ENCODE measurements at places on chromosomes 6 and 20.
A peak's percentile ranks its signal among the peaks of the same experiment; 100 is the strongest.

DNA sequence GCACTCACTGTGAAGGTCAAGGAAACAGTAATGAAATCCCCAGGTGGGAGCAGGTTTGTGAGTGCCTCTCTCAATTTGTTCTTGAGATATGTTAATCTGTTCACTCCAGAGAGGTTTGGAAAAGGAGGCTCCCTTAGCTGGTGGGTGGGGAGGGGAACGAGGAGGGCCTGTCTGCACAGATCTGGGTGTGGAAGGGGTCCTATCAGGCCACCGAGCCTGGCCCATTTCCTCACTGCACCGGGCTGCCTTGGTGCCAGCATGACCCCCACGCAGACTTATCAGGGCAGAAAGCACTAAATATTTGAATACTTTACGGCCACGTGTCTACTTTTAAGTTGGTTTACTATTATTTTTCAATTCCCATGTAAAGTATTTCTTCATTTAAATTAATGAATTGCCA is 8.3 kb downstream of the AGPAT4 start:
- DNase-seq: no peak

DNA sequence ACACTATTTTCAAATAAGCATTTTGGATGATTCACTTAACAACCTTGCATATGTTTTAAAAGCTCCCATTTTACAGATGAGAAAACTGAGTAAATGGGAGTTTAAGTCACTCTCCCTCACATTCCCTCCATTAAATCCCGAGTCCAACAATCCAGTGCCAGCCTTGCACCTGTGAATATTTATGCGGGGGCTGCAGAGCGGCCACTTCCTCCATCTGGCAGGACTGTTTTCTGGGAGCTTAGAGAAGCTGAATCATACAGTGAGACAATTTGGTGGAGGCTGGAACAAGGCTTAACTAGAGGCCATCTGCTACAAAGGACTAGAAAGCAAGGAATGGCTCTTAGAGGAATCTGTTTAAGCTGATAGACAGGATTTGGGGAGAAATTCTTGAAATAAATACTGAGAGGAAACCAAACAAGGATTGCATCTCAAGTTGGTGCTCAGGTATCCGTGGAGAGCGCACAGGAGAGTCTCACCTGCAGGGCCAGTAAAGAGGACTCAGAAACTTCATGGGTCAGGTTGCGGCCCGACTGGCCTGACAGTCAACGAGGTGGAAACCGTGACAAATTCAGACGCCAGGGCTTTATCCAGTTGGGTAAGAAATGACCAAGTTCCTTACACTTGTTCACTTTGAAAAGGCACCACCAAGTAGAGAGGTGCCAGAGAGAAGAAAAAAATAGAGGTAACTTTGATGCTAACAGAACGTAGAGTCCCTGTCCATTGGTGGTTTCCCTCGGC is 478.5 kb downstream of the QKI start:
- DNase-seq: no peak

GRCh38 chr6:31729515-31729978 is 448 bp upstream of the DDAH2 start:
- peak; percentile 88 for DNase-seq

DNA sequence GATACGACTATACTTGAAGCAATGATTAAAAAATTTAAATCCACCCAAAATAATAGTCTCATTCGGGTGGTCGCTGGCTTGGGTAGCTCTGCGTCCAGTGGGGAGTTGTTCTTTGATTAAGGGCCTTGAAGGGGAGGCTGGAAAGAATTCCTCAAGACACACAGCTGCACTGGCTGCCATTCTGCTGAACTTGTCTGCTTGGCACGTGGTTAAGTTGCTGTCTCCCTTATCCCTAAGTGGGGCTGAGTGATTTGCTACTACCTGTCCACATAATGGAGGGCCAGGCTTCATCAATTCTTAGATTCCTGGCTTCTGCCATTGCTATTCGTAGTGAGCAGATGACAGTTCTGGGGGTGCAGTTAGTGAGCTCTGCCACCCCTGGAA is 98.5 kb downstream of the GMPR start:
- no peak for DNase-seq

- DNase-seq: no peak
Observed at GRCh38 chr6:167097770-167098169, 25.1 kb upstream of the CCR6 start.

GRCh38 chr20:19710336-19711120 is 47.5 kb upstream of the RIN2 start:
- DNase-seq: no peak

GRCh38 chr6:111838749-111839484 is 34.3 kb downstream of the FYN start:
- no peak for DNase-seq

DNA sequence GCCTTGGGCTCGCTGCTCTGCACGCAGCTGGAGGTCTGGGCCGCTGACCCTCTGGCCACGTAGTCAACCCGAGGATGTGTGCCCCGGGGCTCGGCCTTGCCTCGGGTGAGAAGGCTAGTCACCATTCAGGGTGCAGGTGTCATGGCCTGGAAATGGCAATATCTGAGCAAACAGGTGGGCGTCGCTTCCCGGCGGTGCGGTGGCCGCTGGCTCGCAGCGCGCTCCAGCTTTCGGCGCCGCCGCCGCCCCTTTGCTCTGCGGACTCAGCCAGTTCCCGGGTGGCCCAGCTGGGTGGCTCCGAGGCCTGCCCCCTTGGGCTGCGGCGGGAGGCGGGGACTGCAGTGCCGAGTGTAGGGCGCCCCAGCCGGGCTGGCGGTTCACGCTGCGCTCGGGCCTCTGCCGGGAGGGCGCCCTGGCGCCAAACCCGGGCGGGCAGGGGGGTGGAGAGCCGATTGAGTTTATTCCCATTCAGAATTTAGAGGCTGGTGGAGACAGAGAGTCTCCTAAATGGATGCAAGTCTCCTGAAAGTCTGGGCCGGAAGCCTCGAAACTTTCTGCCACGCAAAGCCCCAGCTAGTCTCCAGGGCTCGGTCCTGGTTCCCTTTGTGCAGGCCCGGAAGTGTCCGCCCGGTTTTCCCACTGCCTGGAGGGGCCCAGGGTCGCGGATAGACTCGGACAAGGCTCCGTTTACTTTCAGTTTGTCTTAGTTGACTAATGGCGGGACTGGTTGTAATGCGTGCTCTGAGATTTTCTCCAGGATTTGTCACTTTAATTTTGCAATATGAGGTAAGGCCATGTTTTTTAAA is 11.3 kb upstream of the TFAP2A start:
- peak; percentile 44 for DNase-seq

- no peak for DNase-seq
Observed at GRCh38 chr6:423055-423798, 31.7 kb downstream of the IRF4 start.

GRCh38 chr6:163922562-163922961 is 508.0 kb downstream of the QKI start:
- DNase-seq: no peak

DNA sequence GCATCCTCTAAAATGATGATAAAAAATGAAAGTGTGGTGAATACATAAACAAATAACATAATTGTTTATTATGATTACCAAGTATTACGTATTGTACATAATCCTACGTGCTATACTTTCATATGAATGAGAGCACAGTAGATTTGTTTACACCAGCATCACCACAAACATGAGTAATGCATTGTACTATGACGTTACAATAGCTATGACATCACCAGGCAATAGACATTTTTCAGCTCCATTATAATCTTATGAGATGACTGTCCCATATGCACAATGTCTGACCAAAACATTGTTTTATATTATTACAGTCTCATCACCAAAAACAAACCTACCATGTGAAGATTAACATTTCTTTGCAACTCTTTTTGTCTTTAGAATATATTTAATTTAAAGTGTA is 225.7 kb upstream of the TENT5A start:
- DNase-seq: no peak

DNA sequence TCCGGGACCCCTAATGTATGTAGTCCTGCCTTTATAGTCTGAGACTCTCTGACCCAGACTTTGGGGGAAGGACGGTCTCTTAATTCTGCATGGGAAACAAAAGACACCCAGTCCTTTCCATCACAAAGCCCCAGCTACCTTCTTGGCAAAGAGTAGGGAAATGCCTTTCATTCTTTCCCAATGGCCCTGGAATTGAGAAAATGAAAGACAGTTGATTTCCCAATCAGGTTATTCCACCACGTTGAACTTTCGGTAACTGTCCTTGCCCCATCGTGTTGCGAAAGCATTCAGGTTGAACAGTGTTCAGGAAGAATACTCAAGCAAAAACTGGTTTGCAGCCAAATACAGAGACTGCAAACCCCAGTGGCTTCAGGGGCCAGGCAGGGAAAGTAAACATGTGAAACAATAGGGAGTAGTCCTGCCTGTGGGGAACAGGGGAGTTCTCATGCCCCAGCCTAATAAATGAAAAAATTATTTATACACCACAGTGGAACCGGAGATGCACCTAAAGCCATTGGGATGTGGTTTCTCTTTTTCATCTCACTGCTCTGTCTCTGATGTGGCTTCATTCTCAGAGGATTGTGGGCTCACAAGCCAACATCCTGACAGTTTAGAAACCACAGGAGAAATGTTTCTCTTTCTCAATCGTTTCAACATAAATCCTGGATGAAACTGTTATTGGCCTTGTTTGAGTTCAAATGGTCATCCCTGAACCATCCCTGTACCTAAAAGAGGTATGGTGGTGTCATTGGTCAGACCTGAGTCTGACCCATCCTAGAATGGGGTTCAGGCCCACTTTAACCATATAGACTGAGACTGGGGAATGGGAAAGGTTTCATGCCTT is 44.2 kb upstream of the SLC9A8 start:
- DNase-seq: peak; percentile 97

DNA sequence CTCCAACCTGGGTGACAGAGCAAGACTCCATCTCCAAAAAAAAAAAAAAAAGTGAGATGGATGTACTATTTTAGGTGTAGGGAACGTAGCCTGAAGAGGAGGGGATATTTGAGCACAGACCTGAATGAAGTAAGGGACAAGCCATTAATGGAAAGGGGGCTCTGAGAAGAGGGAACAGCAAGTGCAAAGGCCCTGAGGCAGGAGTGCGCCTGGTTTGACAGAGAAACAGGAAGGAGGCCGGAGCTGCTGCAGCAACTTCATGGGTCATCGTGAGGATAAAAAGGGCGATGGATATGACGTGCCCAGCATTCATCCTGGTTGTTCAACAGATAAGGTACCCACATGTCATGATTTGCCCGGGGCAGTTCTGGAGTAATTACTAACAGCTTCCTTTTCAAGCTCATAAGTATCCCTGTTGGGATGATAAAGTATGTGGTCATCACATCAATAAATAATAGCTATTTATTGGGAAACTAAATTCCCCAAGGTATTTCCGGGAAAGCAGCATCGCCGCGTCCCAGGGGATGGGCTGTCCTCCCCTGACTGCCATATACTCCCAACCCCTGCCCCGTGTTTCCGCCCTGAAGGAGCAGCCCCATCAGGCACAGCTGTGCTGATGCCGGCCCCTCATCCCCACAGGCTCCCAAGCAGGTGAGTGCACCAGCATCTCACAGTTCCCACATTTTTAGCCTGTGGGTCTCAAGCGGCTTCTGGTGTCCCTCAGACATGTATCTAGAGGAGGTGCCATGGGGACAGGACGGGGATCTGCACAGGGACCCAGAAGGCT is 43.4 kb downstream of the DLGAP4 start:
- DNase-seq: no peak

DNA sequence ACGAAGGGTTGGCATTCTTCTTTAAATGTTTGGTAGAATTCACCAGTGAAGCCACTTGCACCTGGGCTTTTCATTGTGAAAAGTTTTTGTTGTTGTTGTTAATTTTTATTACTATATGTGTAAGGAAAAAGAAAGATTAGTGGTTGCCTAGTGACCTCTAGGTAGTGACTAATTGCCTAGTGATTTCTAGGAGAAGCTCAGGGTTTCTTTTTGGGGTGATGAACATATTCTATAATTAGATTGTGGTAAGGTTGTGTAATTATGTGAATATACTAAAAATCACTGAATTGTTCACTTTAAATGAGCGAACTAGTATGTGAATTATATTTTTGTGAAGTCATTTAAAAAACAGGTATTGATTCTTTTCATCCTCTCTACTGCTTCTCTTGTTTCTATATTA is 123.8 kb upstream of the TMEM170B start:
- peak; percentile 70 for DNase-seq

DNA sequence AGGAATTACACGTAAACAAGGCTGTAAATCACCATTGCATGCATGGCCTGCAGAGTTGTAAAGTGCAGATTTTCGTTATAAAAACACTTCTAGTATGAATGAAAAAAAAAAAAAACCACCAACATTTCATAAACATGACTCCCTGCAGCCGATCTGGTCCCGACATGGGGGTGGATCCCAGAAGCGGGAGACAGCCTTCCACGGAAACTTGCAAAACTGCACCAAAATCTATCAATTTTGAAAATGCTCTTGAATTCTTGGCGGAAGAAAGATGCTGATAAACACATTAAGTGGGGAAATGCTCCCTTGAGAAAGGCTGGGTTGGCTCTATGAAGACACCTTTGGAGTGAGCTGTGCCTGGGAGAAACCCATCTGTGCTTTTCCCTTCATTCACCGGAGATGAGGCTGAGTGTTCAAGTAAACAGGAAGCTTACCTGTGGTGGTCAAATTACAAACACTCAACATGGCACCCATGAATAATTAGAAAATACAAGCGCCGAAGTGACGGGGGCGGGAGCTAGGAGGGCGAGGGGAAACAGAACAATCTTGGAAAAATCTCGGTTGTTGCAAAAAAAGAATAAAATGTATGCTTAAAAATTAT is 845 bp upstream of the ANKRD60 start:
- no peak for DNase-seq

DNA sequence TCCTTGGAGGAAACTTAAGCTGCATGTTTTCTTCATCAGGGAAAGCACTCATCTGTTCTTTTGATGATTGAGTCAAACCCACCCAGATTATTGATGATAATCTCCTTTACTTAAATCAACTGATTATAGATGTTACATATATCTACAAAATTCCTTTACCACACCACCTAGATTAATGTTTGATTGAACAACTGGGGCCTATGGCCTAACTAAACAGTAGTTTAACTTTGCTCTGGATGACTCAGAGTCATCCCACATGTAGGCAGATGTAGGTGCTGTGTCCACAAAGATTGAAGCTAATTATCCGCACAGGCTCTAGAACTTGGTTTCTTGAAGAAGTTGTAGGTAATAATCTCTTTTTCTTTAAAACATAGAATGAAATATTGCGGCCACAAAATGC is 42.2 kb downstream of the PKIB start:
- DNase-seq: no peak

GRCh38 chr6:105453968-105454367 is 51.1 kb upstream of the PREP start:
- DNase-seq: peak; percentile 26

All from AG10803 (cell line).